ENCODE measurements at places on chromosomes 2 and 18.

DNA sequence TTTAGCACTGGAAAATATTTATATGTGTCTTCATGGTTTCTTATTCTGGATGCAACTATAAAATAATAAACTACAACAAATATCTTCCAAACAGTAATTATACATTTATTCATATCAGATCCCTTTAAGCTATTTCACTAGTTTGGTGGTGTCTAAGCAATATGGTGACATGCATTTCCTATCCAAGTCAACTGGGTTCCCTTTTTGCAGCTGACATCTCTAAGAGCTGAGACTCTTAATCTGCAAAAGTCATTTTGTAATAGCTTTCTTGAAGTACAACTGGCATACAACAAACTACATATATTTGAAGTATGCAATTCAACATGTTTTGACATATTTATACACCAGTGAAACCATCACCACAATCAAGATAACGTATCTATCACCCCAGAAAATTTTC, 59.9 kb upstream of the SLC1A4 start:
- no peak for DNase-seq

DNA sequence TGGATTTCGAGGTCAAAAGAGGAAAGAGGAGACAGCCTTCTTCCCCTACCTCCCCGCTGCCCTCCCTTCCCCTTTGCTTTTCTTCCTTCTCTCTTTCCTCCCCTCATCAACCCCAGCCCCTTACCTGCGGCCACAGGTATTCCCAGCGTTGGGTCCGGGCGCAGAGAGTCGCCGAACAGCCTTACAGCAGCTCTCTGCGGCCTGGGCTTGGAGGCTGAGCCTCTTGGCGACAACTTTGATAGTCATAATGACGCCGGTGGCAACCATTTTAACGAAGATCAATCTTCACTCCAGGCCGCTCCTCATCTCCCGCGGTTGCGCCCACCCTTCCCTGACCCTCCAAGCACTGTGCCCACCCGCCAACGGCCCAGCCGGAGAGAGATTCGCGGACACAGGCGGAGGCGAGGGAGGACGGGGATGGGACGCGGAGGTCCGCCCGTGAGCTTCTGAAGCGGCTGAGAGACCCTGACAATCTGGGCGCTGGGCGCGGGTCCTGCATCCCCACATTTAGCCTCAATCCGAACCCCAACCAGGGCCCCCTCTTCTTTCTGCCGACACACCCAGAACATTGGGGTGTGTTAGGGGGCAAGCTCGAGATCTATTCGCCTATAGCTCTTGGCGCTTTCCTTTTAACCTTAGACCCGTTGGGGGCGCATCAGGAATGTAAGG, 1.5 kb upstream of the EVX2 start:
- DNase-seq, result no peak

- no peak for DNase-seq
Measured at GRCh38 chr18:32093102-32093511, 1.4 kb downstream of the RNF138 start.

DNA sequence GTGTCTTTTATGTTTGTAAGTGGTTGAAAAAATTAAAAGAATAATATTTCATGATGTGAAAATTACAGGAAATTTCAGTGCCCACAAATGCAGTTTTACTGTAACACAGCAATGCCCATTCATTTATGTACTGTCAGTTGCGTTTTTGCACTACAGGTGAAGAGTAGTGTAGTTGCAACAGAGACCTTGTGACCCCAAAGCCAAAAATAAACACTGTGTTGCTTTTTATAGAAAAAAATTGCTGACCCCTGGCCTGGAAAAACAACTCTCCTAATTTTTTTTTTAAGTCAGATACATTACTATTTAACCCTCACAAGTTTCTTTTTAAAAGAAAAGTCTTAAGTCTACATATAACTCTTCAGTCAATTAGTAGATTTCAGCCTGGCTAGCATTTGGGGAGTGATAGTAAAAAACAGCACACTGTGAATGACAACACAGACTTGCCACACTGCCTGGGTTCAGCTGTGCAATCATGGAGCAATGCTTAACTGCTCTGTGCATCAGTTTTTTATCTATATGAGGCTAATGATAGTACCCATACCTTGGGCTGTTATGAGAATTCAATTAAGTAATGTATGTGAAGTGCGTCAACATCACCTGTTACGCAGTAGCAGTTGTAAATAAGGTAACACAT, 8.1 kb downstream of the KLHL14 start:
- no peak for DNase-seq

- DNase-seq, result no peak
Measured at GRCh38 chr2:178074123-178075005, 1.8 kb upstream of the PDE11A start.

DNA sequence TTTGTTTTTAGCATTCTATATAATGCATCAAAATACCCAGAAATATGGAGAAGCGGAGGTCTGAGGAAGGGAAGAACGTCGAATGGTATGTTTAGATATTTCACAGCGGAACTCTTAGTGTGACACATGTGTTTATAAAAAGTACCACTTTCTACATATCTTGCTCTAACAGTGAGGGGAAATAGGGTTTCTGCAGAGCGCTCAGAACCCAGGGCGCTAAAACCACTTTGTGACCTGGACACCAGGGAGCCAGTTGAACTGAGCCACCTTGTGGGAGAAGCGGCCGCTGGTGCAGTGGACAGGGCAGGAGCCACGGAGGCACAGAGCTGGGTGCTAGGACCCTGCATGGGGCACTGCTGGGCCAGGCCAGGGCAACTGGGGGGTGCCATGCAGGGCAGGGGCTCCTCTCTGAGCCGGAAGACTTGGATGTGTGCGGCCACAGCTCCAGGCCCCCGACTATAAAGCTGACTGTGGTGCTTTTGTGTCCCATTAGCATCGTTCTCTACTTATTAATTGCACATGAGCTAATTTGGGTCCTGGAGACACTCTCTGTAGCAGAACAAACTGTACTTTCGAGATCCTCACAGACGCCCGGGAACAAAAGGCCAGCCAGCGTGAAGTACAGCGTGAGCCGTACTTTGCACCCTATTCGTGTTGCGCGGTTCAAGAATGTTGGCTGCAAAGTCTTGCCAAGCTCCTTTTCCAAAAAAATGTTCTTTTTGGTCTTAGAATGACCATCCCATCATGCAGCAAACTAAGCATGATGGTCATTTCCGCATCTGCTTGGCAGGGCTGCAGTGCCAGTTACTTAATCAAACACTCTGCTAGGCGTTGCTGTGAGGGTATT, 151.9 kb upstream of the ALKAL2 start:
- no peak for DNase-seq

DNA sequence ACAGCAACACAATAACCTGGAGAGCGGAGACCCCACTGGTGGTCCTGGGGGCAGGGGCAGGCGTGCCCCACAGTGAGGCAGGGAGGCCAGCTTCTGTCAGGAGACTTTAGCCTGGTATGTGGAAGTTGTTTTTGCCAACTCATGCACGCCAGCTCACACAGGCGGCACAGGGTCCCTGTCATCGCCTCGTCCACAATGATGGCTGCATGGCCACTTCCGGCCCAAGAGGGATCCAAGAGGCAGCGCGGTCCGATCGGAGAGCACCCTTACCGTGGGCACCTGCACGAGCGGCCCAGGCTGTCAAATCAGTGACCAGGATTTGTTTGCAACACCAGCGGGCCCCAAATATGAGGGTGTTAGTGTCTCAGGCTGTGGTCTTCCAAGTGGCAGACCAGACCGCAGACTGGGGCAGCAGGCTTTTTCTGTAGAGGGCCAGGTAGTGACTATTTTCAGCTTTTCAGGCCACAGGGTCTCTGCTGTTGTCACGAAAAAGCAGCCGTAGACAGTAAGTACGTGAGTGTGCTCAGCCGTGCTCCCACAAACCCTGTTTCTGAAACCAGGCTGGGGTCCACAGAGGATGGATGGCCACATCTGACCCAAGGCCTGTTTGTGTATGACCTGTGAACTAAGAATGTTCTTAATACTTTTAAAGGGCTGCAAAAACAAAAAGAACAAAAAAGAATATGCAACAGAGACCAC, 21.2 kb downstream of the SNED1 start:
- no peak for DNase-seq

GRCh38 chr2:139872503-139872902, 1092.3 kb upstream of the NXPH2 start:
- DNase-seq, result no peak

DNA sequence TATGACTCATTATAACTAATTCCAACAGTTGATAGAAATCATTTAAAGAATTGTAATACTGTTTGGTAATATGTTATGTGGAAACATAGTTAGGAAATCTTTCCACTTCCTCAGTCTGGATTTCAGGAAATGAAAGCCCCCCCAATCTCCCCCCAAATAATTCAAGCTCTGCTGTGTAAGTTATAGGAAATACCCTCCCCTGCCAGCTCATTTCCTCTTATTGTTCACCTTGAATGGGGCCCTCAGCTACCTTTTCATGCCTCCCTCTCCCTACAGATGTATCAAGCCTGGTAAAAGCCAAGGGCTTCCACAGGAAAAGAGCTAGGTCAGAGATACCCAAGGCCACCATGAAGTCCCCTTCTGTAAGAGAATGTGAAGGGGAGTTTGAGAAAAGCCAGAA, 155.5 kb downstream of the CNTNAP5 start:
- DNase-seq, result no peak

DNA sequence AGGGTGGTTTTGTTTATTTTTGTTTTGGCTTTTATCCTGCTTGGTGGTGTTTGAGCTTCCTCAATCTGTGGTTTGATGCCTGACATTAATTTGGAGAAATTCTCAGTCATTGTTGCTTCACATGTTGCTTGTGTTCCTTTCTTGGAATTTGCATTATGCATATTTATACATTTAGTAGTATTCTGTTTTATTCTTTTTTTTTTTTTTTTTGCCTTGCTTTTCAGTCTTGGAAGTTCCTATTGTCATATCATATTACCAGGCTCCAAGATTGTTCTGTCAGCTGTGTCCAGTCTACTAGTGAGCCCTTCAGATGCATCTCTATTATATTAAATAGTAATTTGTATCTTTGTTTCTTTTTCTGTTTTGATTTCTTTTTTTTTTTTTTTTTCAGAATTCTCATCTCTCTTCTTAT, 77.0 kb downstream of the EPC2 start:
- no peak for DNase-seq

DNA sequence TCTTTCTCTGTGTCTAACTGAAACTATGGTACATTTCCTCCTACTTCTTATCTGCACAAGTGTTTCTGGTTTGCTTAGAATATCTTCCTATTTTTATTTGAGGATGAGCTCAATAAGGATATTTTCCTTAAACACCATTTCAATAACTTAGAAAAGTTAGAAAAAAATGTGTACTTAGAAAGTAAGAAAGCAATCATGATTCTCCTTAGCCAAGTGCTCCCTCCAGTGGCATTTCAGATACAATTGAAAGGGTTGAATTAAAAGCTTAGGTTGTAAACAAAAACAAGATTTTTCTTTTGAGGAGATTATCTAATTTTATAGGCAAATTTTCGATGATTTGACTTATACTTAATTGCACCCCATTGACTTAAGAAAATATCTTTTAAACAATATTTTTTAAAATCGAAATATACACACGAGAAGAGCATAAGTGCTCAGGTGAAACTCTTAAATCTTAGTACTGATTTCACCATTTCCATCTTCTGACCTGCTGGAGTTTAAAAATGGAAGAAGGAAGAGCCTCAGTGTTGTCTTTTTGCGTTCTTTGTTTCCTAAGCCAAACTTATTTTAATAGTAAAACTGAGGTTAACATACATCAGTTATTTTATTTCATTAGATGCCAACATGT, 26.9 kb downstream of the C18orf63 start:
- DNase-seq, result no peak

GRCh38 chr2:114022360-114023085, 132.6 kb downstream of the ACTR3 start:
- no peak for DNase-seq

DNA sequence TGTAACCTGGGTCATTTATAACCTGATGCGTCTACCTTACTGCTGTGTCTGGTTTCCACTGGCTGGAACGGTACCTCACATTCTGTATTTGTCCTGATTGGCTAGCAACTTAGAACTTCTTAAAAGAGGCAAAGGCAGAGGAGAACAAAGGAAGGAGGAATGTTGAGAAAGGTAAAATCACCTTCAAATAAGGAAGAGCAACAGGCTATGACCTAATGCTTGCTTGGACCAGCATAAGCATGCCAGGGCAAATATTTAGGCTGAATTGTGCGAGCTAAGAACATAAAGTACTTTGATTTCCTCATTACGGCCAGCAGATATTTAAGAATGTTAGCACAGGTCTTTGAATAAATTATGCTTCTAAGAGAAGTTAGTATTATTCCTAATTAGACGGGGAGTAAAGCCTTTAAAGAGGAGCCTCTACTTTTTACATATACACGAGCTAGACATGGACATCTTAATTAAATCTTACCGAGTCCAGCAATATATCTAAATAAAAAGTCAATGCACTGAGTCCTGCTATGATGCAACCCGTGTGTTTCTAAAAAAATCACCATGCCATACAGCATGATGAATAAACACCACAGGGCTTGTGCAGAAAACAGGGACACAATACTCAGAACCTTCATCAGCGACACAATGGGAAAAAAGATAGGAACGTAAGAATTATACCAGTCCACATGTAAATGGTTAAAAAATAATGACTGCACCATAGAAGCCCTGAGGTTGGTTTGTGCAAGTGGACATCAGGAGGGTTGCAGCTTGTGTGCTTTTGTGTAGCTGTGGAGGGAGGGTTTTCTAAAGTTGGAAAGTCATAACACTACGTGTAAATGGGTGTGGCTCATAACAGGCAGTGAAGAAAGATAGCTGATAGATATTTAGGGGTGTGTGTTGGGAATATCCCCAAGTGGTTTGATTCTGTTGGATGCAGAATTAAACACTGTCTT, 14.2 kb downstream of the SEPTIN2 start:
- no peak for DNase-seq
